ENCODE measurements at places on chromosomes 5 and 9. TPM values are rescaled to one million over a fixed set of nuclear protein-coding genes. Genes with fewer than 3 reads are reported as not detected.

The BARHL1 gene
- total RNA-seq = 0.16 TPM

GRCh38 chr5:139881143-139881733 lies 85.6 kb downstream of the PSD2 start:
- ATAC-seq = no peak

- ATAC-seq = peak; percentile 66
Observed at GRCh38 chr5:52799983-52800393, 12.3 kb downstream of the ITGA1 start.

- peak; percentile 30 for ATAC-seq
Observed at GRCh38 chr5:137186759-137187461, 312.2 kb downstream of the SPOCK1 start.

- no peak for ATAC-seq
Observed at GRCh38 chr5:163910226-163910625, 404.8 kb downstream of the MAT2B start.

DNA sequence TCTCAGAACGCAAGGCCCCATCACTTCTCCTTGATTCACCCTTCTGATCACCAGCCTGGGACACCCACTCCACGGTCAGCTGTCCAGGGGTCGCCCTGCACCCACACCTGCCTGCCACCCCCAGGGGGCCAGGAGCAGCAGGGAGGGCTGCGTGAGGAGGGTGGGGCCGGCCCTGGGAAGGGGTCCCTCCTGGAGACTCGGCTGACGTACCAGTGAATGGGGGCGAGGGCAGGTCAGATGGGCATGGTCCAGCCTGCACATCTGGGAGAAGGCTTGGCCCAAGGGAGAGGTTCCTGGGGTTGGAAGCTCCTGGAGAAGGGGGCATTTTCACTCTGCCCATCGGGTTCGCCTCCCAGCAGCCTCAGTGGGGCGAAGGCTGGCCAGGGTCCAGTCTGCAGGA lies 21.8 kb upstream of the SARDH start:
- ATAC-seq = no peak

DNA sequence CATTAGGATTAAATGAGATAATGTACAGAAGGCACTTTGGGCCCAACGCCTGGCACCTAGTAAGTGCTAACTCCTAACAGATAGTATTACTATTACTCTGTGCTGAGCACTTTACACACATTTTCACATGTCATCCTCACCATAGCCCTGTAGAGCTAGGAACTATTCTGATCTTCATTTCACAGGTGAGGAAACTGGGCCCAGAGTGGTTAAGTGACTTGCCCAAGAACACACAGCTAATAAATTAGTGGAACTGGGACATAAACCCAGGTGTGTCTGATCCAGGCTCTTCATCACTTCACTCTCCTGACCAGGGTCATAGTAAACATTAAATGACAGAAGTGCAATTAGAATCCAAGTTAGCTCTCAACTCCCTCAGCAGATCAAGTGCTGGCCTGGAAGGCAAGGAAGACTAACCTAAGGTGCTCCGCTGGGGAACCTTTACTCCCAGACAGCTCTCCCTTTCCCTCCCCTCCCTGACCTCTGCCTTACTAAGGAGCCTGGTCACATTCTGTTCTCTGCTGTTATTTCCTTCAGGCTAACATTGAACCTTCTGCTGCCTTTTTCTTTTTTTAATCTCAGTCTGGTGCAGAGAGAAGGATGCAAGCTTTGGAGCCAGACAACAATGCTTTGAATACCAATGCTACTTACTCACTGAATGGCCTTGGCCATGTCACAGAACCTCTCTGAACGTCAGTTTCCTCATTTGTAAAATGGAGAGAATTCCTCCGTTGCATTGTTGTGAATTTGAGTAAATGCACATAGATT lies 4.1 kb upstream of the ADRA1B start:
- no peak for ATAC-seq

GRCh38 chr5:78610163-78610583 lies 38.4 kb downstream of the LHFPL2 start:
- ATAC-seq = peak; percentile 8

The TXNDC8 gene
- not detected for total RNA-seq

- no peak for ATAC-seq
Observed at GRCh38 chr9:107856633-107857032, 367.1 kb upstream of the KLF4 start.

The BHMT gene
- total RNA-seq = 0.43 TPM

DNA sequence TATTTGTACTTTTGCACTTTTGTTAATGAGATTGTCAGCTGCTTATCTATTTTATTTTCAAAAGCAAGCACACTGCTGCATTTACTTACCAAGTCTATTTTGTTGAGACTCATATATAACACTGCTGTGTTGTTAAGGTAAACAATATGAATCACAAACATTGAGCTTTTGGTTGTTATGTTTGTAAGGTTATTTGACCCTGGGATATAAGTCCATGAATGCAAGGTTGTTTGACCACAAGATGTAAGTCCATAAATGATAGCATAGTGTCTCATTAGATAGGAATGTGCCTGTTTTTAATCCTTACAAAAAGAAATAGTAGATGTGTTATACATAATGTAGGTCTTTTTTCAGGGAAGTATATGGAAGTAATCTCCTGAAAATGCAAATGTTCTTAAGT lies 845.9 kb downstream of the CDH9 start:
- no peak for ATAC-seq

DNA sequence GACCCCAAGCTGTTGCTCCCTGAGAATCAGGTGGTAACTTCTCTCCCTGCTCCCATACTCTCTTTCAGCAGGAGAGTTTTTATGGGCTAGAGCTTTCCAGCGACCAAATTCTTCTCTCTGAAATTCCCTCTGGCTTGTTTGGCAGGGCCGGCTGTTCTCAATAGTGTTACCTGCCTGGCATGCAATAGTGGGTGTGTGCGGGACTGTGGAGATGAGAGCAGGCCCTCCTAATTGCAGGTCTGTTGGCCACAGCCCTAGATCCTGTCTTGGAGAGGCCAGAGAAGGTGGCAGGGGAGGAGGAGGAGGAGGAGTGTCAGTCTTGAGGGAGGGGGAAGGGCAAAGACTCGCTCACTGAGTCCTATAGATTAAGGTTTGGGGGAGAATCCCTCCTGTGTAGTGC lies 29.5 kb downstream of the AQP7 start:
- ATAC-seq = no peak

GRCh38 chr5:38835887-38836286 lies 9.9 kb upstream of the OSMR start:
- ATAC-seq = peak; percentile 55

The PCDHGA7 gene
- total RNA-seq = 0.51 TPM

DNA sequence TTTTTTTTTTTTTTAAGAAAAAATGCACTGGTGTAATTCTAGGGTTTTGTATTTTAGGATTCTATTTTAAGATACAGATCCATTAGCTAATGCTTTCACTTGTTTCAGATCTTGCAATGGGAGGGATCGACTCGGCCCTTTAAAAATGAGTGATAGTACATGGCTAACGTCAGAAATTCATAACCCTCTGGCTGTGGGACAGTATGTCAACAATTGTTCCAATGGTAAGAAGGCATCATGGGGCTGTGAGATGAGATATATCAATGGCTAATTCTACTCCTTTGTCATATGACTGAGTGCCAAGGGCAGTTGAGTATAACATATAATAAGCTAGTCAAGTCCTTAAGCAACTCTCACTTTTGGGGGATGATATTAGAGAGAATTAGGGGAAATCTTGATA lies 4.4 kb downstream of the SETD9 start:
- no peak for ATAC-seq

GRCh38 chr5:126358525-126358924 lies 64.7 kb upstream of the GRAMD2B start:
- no peak for ATAC-seq

The ADAMTSL1 gene
- total RNA-seq = 6.9 TPM

- ATAC-seq = no peak
Observed at GRCh38 chr9:123324767-123325183, 31.2 kb upstream of the CRB2 start.

DNA sequence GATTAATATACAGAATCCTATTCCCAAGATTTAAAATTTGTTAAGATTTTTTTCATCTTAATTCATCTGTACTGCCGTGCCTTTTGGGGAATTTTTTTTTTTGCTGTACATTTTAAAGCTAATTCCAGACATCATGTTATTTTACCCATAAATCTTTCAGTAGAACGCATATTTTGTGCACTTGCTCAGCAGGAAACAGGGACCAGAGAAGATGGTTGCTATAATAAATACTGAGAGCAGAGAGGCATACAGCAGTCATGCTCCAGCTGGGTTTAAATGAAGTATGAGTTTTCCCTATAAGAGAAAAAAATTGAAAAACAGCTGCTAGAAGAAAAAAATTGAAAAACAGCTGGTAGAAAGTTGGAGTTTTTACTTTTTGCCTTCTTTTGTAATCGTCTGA lies 196.9 kb upstream of the PUM3 start:
- no peak for ATAC-seq

DNA sequence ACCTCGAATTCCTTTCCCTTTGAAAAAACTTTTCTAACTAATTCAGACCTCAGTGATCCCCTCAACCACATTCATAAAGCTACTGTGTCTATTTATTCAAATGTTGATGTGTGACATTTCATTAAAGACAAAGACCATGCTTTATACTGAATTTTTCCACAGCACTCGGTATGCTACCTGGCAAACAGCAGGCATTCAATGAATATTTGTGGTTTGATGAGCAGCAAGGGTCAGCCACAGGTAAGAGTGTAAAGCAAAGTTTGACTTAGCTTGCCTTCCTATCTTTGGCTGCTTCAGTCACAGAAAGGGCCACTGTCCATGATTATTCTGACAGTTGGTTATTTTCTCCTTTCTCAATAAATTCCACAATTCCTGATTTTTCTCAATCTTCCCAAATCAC lies 5.1 kb upstream of the CDC42SE2 start:
- no peak for ATAC-seq

DNA sequence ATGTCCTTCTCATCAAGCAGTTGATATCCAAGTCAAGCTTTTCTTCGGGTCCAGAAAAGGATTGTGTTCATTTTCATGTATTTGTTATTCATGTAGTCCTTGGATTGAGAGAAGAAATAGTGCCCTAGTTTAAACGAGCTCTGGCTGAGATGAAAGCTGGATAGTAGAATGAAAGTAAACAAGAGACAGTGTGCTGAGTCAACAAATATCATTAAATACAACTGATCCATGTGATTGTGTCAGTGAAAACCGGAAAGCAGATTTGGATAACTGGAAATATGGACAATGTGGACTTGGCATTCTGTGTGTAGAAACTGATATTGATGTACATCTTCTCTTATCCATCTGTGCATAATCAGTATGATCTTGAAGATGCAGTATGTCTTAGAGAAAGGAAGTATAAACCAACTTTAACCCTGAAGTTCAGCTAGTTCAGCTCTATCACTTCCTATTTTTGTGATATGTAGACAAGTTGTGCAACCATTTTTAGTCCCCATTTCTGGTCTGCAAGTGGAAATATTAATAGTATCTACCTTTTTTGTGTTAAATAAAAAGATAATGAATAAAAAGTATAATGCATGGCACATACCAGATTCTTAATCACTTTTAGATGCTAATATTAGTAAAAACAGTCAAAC lies 4.4 kb downstream of the MUSK start:
- no peak for ATAC-seq

DNA sequence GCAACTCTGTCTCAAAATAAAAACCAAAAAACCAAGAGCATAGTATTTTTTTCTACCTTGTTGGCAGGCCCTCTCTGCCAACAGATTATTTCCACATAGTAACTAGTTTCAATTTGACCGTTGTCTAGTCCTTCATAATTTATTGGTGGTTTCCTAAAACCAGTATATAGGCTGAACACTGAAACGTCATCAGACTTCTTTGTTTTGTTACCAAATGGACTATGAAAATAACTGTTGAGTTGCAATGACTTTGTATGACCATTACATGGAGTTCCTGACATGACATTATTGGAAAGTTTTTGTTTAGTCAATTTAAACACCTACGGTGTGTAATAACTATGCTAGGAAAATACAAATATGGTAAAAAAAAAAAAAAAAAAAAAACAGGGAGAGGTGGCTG lies 1.7 kb downstream of the AGGF1 start:
- no peak for ATAC-seq

DNA sequence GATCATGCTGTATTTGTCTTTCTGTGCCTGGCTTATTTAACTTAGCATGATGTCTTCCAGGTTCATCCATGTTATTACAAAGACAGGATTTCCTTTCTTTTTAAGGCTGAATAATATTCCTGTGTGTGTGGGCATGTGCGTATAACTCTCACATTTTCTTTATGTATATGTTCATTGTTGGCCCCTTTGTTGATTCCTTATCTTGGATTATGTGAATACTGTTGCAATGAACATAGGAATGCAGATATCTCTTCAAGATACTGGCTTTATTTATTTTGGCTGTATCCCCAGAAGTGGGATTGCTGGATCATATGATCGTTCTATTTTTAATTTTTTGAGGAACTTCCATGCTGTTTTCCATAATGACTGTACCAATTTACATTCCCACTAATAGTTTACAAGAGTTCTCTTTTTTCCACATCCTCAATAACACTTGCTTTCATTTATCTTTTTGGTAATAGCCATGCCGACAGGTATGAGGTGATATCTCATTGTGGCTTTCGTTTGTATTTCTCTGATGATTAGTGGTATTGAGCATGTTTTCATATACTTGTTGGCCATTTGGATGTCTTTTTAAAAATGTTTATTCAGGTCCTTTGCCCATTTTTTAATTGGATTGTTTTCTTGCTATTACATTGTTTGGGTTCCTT lies 38.0 kb downstream of the CREBRF start:
- no peak for ATAC-seq

The SEMA5A gene
- 2.3 TPM for total RNA-seq

GRCh38 chr9:20662156-20662555 lies 21.9 kb upstream of the FOCAD start:
- no peak for ATAC-seq

GRCh38 chr5:74570250-74570649 lies 70.3 kb downstream of the ENC1 start:
- no peak for ATAC-seq

GRCh38 chr9:37302277-37302676 lies 120.2 kb upstream of the GRHPR start:
- ATAC-seq = no peak

DNA sequence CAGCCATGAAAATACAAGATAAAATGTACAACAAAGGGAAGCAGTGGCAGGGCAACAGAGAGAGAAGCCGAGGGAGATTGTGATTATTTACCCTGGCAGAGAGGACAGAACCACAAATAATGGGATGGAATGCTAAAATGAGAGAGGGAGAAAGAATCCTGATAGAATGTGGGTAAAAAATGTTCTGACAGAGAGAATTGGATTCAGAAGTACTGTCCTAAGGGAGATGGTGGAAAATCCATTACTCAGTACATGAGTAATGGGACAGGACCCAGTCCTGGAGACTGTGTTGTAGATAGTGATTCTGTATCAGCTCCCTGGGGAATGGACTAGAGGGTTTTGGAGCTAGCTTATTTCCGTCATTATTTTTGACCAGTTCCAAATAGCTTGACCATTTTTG lies 831.5 kb downstream of the MAT2B start:
- peak; percentile 50 for ATAC-seq

GRCh38 chr5:130135506-130135905 lies 231.2 kb downstream of the CHSY3 start:
- peak; percentile 44 for ATAC-seq

The LHFPL2 gene
- total RNA-seq = 3.1 TPM

DNA sequence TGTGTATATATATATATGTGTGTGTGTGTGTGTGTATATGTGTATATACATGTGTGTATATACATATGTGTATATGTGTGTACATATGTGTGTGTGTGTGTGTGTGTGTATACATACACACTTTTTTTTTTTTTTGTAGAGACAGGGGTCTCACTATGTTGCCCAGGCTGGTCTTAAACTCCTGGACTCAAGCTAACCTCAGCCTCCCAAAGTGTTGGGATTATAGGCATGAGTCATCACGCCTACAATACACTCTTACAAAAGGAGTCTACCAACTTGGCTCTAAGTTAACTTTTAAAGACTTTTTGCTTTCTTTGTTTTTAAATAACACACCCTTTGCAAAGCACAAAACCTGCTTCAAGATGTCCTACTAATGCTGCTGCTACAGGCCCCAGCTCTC lies 2.1 kb downstream of the C9orf78 start:
- ATAC-seq = no peak

The PTPA gene
- total RNA-seq = 61.2 TPM

All from motor neuron (in vitro differentiated cells).